Cortex of kidney (tissue), 1 donor: ENCODE measurements at places on chromosomes 13 and 19.
A peak's percentile ranks its signal among the peaks of the same experiment; 100 is the strongest.

DNA sequence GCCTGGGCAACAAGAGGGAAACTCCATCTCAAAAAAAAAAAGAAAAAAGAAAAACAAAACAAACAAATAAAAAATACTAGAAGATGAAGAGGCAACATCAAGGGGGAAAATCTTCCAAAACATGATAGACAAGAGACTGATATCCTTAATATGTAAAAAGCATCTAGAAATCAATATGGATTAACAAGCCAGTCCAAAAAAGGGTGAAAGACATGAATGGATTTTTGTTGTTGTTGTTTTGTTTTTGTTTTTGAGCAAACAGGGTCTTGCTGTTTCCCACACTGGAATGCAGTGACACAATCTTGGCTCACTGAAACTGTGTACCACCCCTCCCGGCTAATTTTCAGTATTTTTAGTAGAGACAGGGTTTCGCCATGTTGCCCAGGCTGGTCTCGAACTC lies 4.0 kb upstream of the TINCR start:
- no peak for DNase-seq

DNA sequence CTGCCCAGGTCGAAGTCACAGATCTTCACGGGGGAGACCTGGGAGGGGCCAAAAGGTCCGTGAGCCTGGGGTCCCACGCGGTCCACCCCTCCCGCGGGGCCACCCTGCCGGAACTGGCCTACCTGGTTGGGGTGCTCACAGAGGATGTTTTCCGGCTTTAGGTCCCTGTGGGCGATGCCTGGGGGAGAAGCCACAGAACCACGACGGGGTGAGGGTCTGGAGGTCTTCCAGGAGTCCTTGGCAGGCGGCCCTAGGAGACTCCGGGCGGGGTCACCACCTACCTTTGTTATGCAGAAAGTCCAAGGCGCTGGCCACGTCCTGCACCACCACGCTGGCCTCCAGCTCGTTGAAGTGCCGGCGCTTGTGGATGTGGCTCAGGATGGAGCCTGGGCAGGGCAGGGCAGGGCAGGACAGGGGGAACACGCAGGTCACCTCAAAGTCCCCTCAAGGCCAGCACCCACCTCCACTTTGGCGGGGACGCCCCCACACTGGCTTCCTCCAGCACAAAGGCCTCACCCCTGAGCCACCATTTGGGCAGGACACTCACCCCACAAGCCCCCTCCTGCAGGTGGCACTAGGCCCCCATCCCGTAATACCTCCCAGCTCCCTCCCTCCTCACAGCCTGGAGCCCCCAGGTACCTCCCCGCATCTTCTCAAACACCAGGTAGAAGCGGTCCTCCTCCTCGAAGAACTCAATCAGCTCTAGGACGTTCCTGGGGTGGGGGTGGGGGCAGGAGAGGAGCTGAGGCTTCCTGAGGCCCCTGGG lies 8.4 kb downstream of the MKNK2 start:
- no peak for DNase-seq

- no peak for DNase-seq
Observed at GRCh38 chr19:14090509-14091080, at the start of gene SAMD1. SAMD1 (minus strand) TSS chr19:14090751.

DNA sequence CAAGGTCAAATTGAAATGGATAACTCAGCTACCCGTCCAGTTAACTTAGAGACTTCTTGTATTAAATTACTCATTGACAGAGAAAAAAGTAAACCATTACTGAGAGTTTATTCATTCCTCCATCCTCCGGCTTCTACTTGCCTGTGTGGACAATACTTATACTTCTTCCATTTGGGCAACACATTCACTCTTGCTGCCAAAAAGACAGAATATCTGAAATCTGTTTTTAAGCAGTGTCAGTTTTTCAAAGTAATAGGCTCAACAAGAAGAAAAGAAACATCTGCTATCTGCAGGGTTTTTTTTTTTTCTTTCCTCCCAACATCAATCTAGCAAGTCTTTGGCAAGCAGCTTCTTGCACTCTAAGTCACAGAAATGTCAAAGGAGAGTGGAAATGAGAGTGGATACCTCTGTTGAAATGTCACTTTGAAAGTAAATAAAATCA lies 1142.8 kb downstream of the PCDH9 start:
- no peak for DNase-seq

- peak; percentile 61 for DNase-seq
Observed at GRCh38 chr19:23762884-23763711, 4.4 kb upstream of the ZNF681 start.

DNA sequence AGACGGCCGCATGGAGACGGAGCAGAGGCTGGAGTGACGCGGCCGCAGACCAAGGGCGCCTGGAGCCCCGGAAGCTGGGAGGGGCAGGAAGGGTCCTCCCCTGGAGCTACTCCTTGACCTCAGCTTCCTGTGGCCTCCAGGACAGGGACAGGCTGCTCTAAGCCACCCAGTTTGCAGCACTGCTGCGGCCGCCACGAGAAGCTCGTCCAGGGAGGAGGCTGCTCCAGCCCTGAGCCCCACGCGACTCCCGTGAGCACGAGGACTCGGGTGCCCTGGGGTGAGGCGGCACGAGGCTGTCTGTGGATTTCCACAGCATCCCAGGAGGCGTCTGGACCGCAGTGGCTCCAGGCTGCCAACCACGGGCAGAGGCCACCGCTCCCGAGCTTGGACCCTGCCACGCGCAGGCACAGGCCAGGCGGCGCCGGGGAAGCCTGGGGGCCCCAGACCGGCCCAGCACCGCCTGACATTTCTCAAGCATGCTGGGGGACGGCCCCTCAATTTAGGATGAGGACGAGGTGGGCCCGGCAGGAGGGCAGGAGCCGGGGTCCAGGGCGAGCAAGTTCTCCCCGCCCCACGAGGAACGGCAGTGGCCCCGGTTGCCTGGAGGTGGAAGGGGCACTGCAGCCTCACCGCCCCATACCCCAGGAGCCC lies 10.7 kb downstream of the SBNO2 start:
- DNase-seq, result no peak
